ENCODE measurements at places on chromosomes 13 and 19. TPM values are rescaled to one million over a fixed set of nuclear protein-coding genes. Genes with fewer than 3 reads are reported as not detected.

Gene TMEM38A
- 2.4 TPM for total RNA-seq

- no peak for DNase-seq
These were observed 25.0 kb downstream of the LRCH1 start for GRCh38 chr13:46577696-46578589.

DNA sequence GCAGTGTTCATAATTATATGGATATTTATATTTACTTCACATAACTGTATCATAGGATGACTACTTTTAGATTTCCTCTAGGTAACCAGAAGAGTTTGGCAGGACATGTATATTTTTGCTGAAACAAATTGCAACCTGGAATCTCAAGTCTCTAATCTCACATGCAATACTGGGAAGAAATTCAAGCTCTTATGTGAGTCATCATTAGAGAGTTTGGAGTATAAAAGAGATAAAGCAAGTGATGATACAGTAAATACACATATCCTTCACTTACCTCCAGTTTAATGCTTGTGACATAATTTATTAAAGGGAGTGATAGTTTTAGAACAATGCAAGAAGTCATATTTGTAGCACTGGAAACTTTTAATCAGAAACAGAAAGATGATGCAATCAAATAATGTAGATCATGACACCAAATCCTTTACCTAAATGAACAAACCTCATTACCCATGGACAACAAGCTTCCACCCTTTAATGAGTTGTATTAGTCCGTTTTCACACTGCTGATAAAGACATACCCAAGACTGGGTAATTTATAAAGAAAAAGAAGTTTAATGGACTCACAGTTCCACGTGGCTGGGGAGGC lies 15.8 kb upstream of the OR7A17 start:
- DNase-seq: no peak

GRCh38 chr19:30718707-30719106 lies 346.5 kb downstream of the ZNF536 start:
- no peak for DNase-seq

- DNase-seq: no peak
These were observed 127.3 kb upstream of the KLHL1 start for GRCh38 chr13:70235565-70235964.

Gene ATP1A3
- under 0.01 TPM for total RNA-seq

Gene PEAK3
- under 0.01 TPM for total RNA-seq
